Urinary bladder (tissue), 4 donors: ENCODE measurements at places on chromosomes 6 and 20. TPM values are rescaled to one million over a fixed set of nuclear protein-coding genes. Genes with fewer than 3 reads are reported as not detected.

ERVFRD-1 gene
- polyA plus RNA-seq = 0.22 TPM

CCN6 gene
- not detected for polyA plus RNA-seq

CNR1 gene
- polyA plus RNA-seq = 3.4 TPM

DEFB127 gene
- not detected for polyA plus RNA-seq

NKX2-2 gene
- polyA plus RNA-seq = not detected

MRAP2 gene
- 0.92 TPM for polyA plus RNA-seq

DNA sequence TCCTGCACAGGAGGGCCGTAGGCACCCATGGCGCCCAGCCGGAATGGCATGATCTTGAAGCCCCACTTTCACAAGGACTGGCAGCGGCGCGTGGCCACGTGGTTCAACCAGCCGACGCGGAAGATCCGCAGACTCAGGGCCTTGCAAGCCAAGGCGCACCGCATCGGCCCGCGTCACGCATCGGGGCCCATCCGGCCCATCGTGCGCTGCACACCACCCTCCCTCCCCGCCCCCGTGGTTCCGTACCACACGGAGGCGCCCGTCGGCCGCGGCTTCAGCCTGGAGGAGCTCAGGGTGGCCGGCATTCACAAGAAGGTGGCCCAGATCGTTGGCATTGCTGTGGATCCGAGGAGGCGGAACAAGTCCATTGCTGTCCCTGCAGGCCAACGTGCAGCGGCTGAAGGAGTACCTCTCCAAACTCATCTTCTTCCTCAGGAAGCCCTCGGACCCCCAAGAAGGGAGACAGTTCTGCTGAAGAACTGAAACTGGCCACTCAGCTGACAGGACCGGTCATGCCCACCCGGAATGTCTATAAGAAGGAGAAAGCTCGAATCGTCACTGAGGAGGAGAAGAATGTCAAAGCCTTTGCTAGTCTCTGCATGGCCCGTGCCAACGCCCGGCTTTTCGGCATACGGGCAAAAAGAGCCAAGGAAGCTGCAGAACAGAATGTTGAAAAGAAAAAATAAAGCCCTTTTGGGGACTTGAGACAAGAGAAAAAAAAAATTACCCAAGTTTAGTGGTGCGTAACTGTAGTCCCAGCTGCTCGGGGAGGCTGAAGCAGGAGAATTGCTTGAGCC is 9.9 kb upstream of the NCOA5 start:
- DNase-seq = no peak

- no peak for DNase-seq
These were observed 120.7 kb downstream of the MACROD2 start for GRCh38 chr20:14116037-14116436.

GRCh38 chr6:81863123-81863522 is 110.6 kb upstream of the TENT5A start:
- DNase-seq = no peak

- DNase-seq = no peak
These were observed 36.4 kb downstream of the XRN2 start for GRCh38 chr20:21339499-21339898.

GRCh38 chr20:60001108-60001507 is 42.9 kb downstream of the CDH26 start:
- no peak for DNase-seq

DNA sequence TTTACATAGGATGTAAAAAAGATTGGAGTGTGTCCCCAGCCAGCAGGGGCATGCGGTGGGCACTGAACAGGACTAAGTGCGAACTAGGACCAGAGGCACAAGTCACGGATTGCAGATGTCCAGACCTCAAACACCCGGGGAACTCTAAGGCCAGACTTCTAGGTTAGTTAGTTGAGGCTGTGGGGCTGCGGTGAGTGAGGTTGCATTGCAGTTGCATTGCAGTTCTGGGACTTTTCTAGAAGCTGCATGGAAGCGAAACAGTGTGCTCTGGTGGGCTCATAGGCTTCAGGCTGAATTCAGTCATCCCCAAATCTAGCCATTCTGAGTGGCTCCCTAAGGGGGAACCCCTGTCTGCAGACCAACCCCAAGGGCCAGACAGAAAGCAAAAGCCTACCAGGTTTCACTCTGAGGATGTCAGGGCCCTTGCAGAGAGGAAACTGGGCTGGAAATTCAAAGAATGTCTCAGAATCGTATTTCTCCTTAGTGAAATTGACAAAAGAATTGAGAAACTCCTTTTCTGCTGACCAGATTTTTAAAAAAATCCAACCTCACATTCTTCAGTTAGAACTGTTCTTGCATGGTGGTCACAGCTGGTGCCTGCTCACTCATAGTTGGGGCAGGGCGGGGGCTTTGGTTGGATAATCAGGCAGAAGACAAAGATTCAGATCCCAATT is 182.8 kb downstream of the ZDHHC14 start:
- DNase-seq = no peak

DNA sequence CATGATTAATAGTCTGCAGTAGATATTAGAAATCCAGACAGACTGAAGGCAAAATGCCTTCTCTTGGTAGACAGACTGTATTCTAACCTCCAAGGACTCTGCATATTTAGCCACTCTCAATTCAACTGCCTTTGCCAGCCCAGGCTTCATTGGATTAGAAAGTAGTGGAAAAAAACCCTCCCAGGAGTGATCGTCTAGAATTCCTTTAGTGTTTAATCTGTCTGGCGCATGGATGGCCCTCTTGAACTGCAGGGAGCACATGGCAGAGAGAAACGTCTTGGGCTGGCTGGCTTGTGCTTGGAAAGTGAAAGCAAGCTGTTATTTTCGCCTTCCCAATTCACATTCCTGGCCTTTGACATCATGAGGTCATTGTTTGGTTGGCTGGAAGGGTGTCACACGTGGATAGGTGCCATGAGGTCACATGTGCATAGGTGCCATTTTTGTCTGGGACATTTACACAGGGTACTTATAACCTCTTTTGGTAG is 30.9 kb upstream of the NEDD9 start:
- no peak for DNase-seq

DNA sequence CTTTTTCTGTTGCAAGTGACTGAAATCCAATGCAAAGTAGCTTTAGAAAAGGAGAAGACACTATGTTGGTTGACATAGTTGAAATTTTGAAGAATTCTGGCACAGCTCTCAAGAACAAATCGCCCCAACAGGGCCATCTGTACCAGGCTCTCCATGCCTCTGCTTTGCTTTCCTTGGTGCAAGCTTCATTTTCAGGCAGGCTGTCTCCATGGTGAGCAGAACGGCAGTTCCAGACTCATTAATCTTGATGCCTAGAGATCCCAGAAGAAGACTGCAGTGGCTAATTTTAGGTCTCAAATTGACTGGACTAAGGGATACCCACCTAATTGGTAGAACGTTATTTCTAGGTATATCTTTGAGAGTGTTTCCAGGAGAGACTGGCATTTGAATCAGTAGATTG is 950.7 kb upstream of the FLRT3 start:
- DNase-seq = no peak

GRCh38 chr6:11172501-11173327 is 59.8 kb downstream of the NEDD9 start:
- no peak for DNase-seq

- DNase-seq = no peak
These were observed 18.5 kb downstream of the RPP21 start for GRCh38 chr6:30363459-30363858.

DNA sequence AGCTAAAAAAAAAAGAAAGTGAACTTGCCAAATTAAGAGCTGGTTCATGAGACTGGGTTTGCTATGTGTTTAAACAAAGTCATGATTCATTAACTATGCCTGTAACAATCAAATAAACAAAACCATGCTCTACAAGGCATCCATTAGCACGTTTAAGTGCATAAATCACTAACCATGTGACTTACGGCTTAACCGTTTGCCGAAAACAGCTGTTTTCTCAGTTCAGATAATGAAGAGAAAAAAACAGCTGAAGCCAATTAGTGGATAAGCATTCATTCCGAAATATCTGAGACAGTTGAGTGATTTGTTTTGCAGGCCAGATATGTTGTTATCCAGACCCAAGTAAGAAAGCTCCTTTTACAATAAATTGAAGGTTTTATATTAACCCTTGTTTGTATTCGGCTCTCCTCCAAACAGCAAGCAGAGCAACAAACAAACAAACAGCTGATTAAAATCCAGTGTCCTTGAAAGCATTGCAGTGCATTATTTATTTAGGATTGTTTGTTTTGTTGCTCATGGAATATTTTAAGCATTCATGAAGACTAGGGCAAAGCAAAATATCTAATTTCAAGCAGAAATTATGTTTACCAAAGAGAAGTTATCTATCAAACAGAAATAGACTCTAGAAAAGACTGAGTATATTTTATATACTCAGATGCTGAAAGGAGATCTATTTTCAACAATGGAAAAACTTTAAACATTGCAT is 343.5 kb downstream of the RFPL4B start:
- DNase-seq = no peak

DNA sequence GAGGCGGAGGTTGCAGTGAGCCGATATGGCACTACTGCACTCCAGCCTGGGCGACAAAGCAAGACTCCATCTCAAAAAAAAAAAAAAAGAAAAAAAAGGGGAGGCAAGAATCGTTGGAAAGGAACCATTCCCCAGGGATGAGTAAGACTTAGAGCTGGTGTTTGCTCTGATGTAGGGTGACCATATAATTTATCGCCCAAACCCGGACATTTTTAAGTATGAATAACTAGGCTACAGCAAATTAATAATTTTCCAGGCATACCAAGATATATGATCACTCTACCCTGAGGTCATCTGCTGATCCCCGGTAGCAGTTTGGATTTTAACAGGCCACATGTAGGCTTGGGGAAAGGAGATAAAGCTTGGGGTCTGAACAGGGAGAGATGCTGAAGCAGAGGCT is 260.9 kb downstream of the BTBD9 start:
- no peak for DNase-seq

GRCh38 chr6:17820055-17820454 is 113.3 kb upstream of the NUP153 start:
- DNase-seq = no peak

DNA sequence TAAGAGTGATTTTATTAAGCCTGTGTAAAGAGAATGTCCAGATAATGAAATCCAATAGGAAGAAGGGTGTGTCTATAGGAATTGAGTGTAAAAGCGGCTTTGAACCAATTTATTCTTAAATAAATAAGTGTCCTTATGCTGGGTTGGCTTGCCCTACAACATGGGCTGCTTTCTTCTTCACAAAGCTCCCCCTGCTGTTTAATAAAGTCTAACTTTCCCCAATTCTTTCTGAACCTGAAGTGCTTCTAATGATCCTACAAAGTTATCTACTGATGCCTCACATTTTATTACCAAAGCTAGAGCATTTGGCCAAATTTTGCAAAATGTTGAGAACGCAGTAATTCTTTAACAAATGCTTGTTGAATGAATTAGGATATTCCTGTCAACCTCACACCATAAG is 36.3 kb upstream of the SIRT5 start:
- no peak for DNase-seq
